ENCODE measurements at places on chromosomes 2 and 18.

- no peak for DNase-seq
Observed at GRCh38 chr2:56326346-56326741, 142.6 kb downstream of the CCDC85A start.

- DNase-seq, result no peak
Observed at GRCh38 chr2:40431600-40431955, 20.3 kb downstream of the SLC8A1 start.

DNA sequence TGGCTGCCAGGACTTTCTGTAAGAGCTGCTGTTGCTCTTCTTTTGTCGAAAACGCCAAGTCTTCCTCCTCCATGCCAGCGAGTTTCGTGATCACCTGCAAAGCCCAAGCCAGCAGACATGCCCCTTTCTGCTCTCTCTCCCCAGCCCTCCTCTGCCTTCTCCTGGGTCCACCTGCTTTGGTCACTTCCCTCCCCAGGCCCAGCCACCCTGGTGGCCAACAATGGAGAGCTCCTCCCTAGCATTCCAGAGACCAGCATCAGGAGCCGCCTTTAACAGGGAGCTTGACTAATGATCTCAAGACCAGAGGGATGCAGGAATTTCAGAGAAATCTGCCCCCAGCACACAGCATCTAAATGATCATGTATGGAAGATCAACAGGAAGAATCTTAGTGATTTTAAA lies 34.6 kb downstream of the ERCC3 start:
- no peak for DNase-seq

DNA sequence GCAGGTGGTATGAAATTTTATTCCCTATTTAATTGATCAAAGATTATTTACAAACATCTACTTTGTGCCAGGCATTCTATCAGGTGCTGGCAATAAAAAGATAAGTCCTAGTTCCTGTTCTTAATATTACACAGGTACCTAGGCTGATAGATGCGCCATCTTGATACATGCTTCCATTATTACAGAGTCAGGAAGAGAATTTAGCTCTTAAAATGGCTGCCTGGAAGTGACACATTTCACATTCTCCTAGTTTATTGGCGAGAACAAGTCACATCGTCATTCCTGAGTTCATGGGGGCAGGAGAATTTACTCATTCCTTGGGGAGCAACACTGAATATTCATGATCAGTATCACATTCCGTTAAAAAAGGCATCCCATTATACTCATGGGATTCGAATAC lies 1.1 kb upstream of the DARS1 start:
- DNase-seq, result no peak

GRCh38 chr2:109399066-109399465 lies 214.7 kb downstream of the SEPTIN10 start:
- DNase-seq, result no peak

GRCh38 chr2:176122683-176123410 lies at the start of gene HOXD9:
HOXD9 (plus strand) TSS chr2:176122719; CDS start chr2:176122769, 50 bp downstream.
- DNase-seq, result no peak

- no peak for DNase-seq
Observed at GRCh38 chr2:8587920-8588830, 93.7 kb upstream of the ID2 start.

DNA sequence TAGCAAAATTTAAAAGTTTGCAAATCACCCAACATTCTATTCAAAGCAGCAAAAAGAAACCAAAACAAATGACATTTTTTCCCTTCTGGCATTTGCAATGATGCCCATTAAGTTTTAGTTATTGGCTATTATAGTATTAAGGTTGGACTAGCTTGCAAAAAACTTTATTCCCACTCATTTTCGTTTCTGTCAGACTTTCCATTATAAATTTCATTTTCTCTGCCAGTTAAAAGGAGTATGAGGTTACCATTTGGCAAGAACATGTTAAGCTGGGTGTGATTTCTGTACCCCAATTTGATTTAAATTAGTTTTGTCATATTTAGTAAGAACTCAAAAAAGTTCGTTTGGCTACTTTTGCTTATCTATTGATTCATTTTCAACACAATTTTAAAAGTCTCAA lies 187.9 kb downstream of the TCF4 start:
- no peak for DNase-seq

- DNase-seq, result no peak
Observed at GRCh38 chr2:224819075-224819474, 102.9 kb upstream of the CCDC195 start.

- no peak for DNase-seq
Observed at GRCh38 chr2:69385443-69386151, 1.4 kb downstream of the GFPT1 start.

DNA sequence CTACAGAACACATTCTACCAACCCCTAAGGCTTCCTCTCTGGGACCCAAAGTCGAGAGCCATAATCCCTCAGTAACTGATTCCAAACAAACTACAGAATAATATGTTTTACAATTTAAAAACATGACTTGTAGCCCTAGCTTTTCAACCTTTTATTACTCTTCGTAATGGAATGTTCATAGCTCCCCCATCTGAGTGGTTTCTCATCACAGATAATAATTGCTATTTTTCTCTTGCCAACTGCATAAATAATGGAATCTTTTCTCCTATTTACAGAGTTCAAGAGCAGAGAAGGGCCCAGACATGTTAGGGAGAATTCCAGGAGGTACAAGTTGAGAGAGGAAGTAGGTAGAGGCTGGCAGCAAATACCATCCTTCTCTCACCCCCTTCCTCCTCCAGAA lies 59.9 kb upstream of the CERS6 start:
- no peak for DNase-seq

- no peak for DNase-seq
Observed at GRCh38 chr2:140601801-140602200, 1529.0 kb downstream of the LRP1B start.

DNA sequence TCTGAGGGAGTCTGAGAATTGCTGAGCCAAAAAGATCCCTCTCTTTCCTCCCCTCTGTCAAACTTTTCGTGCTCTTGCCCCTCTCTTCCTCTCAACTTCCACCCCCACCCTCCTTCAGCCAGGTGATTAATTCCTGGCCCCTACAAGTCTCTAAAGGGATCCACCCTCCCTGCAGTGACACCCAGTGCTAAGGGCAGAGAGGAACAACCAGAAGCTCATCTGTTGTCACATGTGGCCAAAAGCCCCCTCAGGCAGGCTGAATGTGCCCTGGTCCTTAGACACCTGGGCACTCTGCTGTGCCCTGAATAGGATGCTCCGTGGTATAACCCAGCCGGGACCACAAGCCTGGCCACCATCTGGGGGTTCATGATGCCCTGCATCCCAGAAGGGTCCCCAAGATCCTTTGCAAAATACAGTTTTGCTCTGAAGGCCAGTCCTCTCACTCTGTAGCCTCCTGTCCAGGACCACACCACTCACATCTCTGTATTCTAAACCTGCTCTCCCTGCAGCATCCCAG lies 234.4 kb downstream of the BCL11A start:
- DNase-seq, result no peak

- no peak for DNase-seq
Observed at GRCh38 chr2:227410191-227410590, 22.4 kb upstream of the SCYGR1 start.

GRCh38 chr18:34758378-34758948 lies 48.4 kb downstream of the DTNA start:
- no peak for DNase-seq

- no peak for DNase-seq
Observed at GRCh38 chr2:58073751-58074150, 27.1 kb downstream of the VRK2 start.

DNA sequence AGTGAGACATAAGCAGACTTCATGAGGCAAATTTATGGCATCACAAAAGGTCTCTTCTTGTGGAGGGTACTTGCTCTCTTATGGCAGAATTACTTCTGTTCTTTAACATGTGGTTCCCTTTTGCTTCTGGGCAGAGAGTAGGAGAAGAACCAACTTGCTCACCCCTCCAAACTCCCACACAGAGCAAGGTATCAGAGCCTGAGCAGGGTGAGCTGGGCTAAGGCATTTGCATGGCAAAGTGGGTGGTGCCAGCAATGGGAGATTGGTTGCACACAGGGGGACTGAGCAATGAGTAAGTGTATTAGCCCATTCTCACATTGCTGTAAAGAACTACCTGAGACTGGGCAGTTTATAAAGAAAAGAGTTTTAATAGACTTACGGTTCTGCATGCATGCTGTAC lies 64.2 kb upstream of the ITGB6 start:
- DNase-seq, result no peak

- DNase-seq, result no peak
Observed at GRCh38 chr2:229492034-229492433, 220.9 kb upstream of the PID1 start.

DNA sequence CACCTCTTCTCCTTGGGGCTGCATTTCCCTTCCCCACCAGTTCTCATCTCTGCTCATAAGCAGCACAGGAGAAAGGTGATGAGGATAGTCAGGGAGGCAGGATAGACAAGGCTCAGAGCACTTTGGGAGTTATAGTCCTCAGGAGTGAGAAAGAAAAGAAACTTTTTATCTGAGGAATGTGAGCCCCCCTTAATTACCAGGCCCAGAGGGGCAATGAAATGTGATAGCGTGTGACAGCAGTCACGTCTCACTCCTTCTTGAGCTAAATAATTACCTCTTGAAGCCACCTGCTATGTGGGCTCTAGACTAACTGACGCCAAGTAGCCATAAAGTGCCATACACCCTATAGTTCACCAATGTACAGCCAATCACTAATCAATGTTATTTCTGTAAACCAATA lies 105.8 kb downstream of the SPP2 start:
- no peak for DNase-seq

- DNase-seq, result peak; percentile 2
Observed at GRCh38 chr2:121868652-121869051, 113.2 kb downstream of the TSN start.

DNA sequence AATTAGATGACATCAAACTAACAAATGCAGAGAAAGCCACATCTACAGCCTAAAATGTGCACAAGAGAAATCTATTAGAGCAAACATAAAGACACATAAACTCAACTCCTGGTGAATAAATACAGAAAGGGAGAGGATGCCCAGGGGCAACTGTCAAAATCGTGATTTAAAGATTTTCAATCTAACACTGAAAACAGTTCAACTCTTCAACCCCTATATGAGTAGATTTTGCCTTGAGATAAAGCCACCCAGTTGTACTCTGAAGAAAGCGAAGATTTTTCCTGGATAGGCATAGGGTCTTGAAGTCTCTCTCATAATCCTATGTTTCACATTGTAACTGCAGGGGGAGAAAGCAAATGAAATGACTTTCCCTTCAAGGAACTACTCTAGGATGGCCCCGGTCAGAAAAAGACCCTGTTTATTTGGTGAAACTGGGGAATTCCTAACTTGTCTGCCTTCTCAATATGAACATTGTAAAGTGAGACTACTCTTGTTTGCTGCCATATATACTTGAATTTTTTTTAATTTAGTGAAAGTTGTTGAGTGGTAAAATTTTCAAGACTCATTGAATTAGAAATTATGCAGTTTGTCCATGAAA lies 226.7 kb downstream of the ERBB4 start:
- DNase-seq, result no peak

DNA sequence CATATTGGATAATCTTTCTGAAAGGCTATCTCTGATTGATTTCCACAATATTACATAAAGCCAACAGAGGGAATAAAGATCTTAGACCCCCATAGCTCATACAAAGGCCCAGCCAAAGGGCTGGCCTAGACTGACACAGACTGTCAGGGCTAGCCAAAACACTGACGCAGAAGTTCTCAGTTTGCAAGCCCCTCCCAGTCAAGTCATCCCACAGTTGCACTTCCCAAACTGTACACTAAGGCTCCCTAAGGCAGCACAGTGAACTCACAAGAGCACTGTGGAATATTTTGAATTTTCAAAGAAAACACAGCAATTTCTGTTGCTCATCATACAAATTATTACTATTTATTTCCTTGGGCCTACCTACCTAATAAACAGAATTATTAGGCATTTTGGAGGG lies 244.9 kb downstream of the SP3 start:
- no peak for DNase-seq

GRCh38 chr2:219638948-219639755 lies 11.7 kb downstream of the SLC4A3 start:
- DNase-seq, result no peak

DNA sequence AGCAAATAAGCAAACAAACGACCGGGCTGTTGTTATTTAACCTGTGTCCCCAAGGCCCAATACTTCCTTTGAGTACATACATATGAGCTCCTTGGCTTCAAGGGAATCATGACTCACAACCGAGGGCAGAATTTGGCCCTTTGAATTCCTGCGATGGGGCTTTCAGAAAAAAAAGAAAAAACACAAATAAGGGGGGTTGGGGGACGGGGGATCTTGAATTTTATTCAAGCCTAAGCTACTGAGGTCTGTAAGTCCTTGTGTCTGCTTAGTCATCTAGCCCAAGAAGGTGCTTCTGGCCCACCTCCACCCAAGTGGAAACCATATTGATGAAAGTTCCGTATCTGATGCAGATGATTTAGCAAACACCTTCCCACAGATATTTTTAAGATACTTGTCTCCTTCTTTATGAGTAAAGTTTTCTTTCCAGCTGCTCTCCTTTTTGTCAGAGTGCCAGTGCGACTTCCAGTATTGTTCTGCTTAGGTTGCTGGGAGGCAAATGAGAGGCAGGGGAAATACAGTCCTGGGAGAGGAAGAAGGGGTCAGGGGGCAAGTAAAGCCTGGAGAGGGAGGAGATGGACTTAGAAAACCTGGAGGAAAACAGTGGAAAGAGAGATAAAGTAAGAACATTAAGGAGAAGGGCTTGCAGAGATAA lies 169.6 kb downstream of the ZEB2 start:
- no peak for DNase-seq

DNA sequence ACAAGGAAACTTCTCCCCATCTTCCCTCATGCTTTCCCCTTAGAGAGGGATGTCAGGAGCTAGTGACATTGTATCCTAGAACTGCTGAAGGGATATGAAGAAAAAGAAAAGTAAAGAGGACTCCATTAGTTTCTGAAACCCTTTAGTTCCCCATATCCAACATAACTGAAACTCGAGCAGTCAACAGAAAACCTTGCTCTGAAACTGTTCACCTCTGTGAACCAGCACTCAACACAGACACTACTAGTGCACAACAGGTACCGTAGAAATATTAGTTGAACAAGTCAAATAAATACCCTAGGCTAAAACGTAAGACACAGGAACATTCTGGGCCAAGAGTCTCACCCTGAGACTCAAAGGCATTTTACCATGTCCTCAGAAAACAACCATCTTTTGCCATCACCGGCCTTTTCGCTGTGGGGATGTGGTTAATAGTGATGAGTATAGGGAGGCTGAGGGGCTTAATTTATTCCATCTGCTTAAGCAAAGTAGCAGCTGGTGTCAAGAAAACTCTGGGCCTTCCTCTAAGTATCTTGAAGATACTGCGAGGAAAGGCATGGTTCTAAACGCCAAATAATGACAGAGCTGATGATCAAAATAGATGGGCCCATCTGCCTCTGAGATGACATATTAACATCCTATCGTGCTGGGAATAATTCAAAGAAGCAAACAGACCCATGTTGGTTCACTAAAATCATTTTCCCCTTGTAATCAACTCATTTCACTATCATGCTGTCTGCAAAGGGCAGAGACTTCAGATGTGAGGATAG lies 156.8 kb downstream of the STK39 start:
- no peak for DNase-seq
